ENCODE measurements at places on chromosomes 4 and X.

DNA sequence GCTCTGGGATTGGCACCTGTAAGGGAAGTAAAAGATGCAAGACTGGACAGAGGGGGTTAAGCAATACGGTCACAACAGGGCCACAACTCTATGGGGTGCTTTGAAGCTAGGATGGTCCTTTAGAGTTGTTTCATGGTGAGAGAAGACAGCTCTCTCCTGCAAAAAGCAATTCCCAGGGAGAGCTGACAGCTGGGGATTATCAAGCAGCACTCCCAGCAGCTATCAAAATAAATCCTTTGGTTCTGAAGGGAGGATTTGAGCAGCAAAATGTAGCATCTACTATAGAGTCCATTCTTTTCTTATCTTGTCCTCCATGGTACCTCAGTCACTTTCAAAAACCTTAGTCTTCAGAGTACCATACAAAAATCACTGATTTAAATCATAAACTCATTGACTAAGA, 35.1 kb upstream of the AP1AR start:
- no peak for DNase-seq

GRCh38 chr4:5280828-5281227, 229.5 kb downstream of the STK32B start:
- DNase-seq: no peak

DNA sequence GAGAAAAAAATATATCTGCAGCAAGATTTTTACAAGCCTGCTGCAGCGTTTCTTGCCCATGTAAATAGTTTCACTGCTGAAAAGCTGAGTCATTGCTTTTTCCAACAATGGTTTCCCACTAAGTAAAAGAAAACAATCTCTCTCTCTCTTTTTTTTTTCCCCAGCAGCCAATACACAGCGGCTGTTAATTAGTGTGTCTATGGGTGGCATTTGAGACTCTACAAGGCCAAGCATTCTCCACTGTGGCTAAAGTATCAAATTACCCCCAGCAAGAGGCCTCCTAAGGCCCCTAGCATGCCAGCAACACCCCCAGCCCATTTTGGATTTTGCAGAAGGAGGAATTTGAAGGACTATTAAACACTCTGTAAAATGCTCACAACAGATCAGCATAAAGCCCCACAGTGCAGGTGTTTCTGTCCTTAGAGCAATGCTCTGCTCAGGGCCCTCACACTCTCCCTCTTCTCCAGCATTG, 837.4 kb downstream of the TRIML1 start:
- peak; percentile 10 for DNase-seq

- no peak for DNase-seq
Observed at GRCh38 chr4:143506031-143506430, 7.5 kb upstream of the SMARCA5 start.

DNA sequence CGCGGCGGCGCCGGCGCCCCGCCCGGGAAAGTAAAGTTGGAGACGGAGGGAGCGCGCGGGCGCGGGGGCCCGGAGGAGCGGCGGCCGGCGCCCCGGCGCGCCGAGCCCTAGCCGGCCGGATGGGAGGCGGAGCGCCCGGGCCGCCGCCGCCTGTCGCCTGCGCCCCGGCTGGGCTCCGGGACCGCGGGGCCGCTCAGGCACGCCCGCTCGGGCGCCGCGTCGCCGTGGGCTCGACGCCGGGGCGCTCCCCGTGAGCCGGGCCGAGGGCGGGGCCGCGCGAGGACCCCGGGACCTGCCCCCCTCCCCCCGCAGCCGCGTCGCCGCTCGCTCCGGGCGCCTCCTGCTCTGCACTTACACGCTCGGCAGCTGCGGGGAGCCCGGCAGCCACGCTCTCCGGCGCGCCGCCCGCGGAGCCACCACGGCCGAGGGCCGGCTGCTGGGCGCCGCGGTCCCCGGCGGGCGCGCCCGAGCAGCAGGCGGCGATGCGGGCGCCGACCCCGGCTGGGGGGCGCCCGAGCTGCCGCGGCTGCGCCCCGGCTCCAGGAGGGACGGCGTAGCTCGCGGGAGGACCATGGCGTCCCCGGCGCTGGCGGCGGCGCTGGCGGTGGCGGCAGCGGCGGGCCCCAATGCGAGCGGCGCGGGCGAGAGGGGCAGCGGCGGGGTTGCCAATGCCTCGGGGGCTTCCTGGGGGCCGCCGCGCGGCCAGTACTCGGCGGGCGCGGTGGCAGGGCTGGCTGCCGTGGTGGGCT, at the start of gene ADRA2C:
Gene ADRA2C (plus strand): TSS at position 350 of the 749 bp plus-strand sequence. CDS start 222 bp downstream, at position 572.
- DNase-seq: peak; percentile 64

- no peak for DNase-seq
Observed at GRCh38 chr4:80209340-80209701, 12.0 kb downstream of the PRDM8 start.

GRCh38 chr4:165359506-165359905, 19.3 kb upstream of the CPE start:
- DNase-seq: no peak

DNA sequence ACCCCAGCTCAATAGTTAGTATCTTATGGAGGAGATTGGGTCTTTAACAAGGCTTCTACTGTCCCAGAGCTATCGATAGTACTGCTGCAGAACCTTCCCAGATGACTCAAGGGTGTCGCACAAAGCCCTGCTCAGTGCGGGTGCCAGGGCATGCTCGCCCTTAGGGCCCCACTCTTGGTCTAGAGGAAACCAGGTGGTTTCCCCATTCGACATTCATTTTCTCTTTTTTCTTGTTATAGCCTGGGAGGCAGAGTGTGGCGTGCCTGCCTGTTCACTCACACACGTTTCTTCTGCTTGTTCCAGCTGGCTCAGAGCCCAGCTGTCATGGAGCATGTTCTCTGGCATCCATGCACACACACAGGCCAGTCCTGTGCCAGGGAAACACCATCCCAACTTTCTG, 144.5 kb downstream of the SMIM20 start:
- DNase-seq: no peak

DNA sequence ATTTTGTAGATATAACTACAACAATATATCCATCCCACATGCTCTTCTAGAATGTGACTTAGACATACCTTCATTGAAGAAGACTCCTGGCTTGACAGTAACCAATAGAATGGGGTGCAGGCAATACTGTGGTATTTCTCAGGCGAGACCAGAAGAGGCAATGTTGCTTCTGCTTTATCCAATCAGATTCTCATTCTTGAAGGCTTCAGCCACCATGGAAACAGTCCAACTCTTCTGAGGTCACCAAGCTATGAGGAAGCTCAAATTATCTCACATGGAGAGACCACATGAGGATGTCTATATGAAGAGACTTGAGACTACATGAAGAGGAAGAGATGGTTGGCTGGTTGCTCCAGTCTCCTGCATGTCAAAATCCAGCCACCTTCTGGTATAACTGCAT, 469.9 kb downstream of the PCDH10 start:
- no peak for DNase-seq

GRCh38 chr4:64174247-64174882, 234.9 kb downstream of the TECRL start:
- no peak for DNase-seq

- DNase-seq: no peak
Observed at GRCh38 chrX:97369947-97370346, 486.2 kb downstream of the RPA4 start.

DNA sequence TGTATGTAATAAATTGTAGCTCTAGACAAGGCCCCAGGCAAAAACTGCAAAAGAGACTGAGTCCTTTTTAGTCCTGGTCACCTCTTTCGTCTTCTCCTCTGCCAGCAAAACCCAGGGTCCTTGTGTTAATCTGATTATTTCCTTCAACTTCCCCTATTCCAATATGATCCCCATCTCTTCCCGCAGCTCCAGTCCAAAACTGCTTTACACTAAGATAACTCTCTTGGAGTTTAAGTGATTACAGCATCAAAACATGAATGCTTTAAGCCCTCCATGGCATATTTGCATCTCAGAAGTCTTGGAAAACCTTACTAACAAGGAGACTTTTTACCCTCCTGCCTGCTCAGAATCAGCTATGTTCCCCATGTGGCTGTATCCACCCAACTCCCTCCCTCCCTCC, 59.3 kb downstream of the MAGEA1 start:
- no peak for DNase-seq

- no peak for DNase-seq
Observed at GRCh38 chrX:47171996-47172395, 21.6 kb upstream of the UBA1 start.

DNA sequence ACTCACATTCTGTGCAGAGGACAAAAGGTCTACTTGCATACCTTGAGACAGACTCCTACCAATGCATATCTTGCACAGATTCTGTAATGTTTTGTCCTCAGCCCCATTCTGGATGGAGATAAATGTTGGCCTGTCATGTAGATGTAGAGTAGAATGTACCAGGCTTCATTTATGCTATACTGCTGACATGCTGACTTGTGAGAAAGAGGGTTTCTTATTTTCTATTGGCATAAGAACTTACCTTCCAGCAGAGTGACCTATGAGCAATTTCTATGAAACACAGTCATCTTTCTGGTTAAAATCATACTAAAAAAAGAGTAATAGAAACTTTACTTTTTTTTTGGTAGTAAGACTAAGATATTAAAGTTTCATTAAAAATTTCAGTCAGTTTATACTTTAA, 17.2 kb downstream of the SLC4A4 start:
- no peak for DNase-seq

DNA sequence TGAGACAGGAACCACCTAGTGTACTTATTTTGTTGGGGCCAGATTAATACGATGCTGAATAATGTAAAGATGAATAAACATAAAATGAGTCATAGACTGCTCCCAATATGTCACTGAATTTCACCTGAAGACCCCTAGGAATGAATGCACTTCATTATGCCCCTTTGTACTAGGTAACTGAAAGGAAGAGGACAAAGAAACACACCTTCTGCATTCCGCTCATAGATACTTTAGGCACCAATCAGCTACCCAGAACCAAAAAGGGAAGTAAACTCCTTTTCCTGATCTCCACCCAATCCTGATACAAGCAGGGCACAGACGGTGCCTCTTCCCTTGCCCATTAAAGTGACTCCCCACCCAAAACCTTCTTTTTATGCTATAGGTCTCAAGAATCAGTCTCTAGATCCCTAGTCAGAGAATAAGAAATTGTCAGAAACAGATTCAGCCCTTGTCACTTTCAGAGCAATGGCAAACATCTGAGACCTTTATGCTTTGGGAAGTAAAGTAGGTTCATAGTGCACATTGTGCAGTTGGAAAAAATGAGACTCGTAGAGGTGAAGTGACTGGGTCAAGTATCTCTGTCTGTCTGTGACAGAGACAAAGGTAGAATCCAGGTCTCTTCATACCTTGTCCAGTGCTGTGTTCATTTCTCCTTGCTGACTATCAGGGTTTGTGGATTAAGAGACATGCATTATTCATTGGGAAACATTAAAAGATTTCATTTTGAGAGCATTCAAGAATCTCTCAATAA, 2.3 kb downstream of the GPR174 start:
- no peak for DNase-seq

- DNase-seq: no peak
Observed at GRCh38 chr4:78560296-78560963, 8.9 kb downstream of the ANXA3 start.

Data from nephron progenitor cell (in vitro differentiated cells).